ENCODE measurements at places on chromosomes 4 and X.

GRCh38 chr4:102037566-102037965 lies 247.0 kb downstream of the BANK1 start:
- DNase-seq: no peak

GRCh38 chr4:143337600-143338287 lies 1.1 kb downstream of the GAB1 start:
- DNase-seq: no peak

DNA sequence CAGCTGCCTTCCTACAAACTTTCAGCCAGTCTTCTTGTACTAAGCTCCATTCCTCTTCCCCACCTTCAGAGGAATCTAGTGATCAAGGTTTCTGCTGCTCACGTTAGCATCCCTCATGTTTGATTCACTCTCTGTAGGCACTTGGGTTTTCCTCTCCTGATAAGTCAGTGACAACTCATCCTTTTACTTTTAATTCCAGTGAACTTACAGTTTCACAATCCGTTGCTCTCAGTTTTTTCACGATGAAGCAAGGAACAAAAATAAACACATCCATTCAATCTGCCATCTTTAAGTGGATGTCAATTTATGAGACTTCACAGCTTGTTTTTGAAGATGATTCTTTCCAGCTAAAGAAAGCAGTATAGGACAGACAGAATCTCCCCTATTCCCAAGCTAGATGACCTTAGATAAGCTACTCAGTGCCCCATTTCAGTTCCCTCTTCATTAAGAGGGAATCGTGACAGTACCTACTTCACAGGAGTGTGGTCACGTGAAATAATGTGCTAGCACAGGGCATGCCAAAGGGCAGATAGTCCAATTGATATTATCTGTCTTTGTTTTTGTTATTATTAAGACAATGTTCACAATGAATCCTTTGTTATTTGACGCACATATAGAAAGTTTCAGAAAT lies 234.3 kb downstream of the PALLD start:
- DNase-seq: no peak

DNA sequence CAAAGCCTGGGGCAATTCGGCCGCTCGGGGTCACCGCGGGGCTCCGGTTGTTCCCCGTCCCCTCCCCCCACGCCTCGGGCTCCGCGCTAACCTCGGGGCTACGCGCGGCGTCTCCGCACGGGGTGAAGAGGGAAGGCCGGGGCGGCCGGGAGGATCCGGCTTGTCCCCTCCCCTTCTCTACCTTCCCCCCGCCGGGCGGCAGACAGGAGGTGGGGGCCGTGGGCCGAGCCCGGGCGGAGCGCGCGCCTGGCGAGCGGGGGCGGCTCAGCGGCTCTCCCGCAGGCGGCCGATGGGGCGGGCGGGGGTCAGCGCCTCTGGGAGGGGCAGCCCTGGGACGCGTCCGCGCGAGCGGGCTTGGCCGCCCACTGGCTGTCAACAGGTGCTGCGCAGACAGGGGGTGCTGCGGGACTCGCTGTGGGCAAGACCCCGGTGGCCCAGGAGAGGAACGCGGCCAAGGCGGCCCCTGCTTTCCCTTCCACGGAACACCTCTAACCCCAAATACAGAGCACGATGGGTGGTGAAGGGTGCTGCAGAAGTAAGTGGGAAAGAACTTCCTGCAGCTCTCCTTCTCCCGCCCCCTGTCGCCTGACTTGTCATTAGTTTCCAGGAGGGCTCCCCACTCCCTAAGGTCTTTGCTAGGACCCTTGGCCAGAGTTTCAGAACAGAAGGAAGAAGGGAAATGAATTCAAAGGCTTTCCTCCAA lies at the start of gene PDGFC:
PDGFC (minus strand) TSS at position 124 of the 703 bp plus-strand sequence. CDS start 896 bp downstream, outside the sequence.
- DNase-seq: no peak

GRCh38 chr4:78288327-78288726 lies 231.2 kb downstream of the FRAS1 start:
- no peak for DNase-seq

DNA sequence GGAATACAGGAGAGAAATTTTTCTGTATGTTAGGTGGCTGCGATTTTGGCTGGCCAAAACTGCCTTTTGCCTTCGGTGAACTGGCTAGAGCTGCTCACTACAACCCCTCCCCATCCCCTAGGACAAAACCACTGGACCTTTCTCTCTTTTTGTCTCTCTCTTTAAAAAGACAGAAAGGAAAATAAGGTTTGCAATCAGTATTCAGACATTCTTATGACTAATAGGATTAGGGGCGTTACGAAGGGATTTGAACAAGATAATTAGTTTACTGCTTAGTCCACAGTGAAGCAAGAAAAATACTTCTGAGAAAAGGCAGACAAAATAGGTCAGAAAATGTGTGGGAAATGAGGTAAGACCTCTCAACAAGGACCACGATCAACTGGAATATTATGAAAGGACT lies 180.4 kb downstream of the SLIT2 start:
- DNase-seq: no peak

DNA sequence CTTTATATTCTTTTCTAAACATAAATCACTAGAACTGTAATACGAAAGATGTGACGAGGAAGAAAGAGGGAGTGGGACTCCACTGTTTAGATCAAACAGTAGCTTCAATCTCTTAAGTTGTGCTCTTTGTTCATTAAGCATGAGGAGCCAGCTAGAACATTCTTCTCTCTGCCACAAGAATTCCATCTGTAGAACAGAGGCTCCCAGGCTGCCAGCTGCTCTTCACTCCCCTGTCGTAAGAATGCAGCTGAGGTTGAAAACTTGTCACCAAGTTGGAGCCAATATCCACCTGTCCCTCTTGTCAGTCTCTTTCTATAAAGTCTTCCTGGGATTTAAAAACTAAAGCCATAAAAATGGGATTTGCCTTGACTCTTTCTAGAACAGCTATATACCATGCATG lies 65.0 kb upstream of the SEC24B start:
- DNase-seq: no peak

- DNase-seq: peak; percentile 53
Observed at GRCh38 chr4:56505269-56506130, at the start of gene ARL9. TSS of gene ARL9 (plus strand) at chr4:56505791. CDS start at chr4:56505863, 72 bp downstream.

GRCh38 chrX:78957768-78958130 lies 12.6 kb downstream of the P2RY10 start:
- no peak for DNase-seq

DNA sequence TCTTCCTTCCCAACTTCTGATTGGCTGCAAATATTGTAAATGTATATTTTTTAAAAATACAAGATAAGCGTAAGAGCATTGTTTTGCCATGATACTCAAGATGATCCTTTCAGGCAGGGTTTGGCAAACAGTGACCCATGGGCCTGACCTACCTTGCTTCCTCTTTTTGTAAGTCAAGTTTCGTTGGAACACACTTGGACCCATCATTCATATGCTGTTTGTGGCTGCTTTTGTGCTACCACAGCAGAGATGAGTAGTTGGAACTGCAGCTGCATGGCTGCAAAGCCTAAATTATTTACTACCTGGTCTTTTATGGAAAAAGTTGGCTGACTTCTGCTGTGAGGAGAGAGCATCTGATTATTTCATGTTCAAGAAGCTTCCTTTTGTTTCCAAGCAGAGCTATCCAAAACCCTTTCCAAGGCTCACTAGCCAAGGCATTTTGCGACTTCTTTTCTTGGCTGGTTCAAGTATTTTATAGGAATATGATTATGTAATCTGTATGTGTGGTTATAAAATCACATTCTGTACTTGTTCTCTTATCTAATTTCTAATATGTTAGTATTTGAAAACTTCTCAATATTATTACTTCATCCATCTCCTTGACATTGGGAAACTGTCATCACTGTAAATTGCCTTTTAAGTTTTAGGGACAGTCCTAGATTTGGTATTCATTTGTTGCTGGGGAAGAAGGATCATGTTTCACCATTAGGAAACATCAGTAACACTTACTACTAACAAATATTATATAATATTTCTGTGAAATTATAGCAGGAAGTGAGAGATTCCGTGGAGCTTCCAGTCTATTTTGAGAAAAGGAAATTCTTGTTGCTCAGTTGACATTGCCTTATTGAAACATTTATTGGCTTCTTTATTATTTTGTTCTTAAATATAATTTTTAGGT lies 109.2 kb downstream of the ARHGAP10 start:
- no peak for DNase-seq

DNA sequence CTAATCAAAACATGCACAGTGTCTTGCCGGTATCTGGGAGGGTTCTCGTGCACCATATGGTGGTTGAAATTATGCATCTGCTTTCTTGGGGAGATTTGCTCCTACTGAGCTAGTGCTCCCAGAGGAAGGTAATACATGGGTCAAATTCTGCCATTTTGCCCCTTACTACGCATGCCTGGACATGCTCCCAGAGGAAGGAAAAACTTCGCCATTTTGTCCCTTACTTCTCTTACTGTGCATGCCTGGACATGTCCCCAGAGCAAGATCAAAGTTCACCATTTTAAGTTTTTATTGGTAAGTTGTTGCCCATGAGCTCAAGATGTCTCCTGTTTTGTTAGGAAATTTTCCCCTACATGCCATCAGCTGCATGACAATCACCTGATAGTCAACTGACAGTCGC lies 252.1 kb upstream of the KLHL4 start:
- no peak for DNase-seq

GRCh38 chr4:3656416-3657356 lies 109.5 kb upstream of the ADRA2C start:
- no peak for DNase-seq

DNA sequence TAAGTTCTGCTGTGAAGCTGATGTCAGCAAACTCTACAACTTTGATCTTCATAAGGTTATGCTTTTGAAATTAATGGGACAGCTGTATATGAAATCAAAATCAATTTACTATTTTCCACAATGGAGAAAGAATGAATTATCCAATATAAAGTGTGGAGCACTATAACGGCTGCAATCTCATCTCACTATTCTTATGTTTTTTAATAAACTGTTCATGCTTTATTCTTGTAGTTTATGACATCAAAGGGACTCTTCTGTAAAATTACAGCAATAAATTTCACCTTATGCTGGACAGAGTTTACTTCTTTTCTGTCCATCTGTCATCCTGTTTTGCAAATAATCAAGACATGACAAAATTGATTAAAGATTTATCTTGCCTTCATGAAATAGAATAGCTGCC lies 192.5 kb downstream of the TECRL start:
- no peak for DNase-seq

- no peak for DNase-seq
Observed at GRCh38 chr4:133891011-133891410, 310.6 kb downstream of the PABPC4L start.

DNA sequence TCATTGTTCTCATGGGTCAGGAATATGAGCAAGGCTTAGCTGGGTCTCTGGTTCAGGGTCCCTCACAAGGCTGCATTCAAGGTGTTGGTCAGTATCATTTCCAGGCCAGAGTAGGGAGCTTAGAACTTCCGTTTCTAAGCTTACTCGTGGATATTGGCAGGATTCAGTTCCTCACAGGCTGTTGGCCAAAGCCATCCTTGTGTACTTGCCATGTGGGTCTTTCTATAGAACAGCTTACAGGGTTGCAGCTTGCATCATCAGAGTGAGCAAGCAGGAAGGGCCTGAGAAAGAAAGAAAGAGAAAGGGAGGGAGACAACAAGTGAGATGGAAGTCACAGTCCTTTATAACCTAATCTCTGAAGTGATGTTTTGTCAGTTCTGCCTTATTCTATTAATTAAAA lies 5.1 kb upstream of the LIMCH1 start:
- DNase-seq: no peak

DNA sequence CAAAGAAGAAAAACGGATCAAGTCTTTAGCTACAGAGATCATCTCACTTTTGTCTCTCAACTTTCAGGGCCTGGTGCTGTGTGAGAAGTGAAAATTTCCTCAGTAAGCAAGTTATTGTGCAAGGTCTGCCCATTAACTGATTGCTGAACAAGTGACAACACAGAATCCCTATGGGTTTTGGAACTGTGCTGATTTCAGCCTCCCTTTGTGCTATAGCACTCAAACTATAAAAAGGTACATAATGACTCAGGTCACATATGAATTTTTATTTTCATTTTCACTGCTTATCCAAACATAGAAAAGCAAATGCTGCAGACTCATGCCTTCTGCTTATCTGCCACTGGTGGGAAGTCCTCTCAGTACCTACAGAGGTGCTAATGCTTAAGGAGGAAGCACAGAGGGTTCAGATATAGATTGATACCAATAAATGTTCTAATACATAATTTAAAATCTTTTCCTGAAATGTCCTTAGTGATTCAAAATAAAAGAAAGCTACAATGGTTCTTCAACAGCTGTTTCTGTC lies 576.2 kb upstream of the CT83 start:
- DNase-seq: no peak

DNA sequence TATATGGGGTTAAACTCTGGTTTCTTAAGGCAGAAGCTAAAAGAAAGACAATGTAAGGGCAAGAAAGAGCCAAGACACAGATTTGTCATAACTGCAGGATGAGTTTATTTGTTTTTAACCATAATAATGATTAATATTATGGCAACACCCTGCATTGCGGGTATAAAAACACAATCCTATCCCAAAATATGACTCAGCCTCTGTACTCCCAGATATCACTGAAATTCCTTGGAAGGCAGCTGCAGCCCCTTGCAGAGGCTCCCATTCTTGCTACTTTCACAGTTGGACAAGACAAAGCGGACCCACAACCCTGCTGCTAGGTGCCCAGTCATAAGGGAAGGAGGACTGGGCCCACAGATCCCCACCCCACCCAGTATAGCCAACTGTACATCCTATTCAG lies 20.4 kb upstream of the FGF16 start:
- DNase-seq: no peak

DNA sequence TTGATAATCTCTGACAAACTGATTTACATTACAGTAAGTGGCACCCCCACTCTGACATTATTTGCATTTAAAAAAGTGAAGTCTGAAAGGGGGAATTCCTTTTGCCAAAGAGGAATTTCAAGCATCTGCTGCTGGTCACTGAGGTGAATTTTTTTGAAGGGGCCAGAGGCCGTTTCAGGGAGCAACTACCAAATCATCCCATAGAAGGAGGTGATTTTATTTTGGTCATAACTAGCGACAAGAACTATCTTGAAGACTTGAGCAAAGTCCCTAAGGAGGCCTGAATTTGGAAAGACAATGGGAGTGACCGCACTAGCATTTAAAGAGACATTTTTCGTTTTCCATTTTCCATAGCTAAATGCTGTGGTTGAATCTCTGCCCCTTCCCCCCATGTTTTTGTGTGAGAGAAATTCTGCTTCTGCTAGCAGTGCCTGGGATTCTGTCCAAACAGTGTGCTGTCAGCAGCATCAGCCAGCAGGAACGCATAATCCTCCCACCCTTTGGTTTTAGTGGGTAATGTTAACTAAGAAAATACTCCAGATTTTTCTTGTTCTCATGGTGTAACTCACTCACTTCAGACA lies 110.1 kb upstream of the MED14 start:
- DNase-seq: no peak

DNA sequence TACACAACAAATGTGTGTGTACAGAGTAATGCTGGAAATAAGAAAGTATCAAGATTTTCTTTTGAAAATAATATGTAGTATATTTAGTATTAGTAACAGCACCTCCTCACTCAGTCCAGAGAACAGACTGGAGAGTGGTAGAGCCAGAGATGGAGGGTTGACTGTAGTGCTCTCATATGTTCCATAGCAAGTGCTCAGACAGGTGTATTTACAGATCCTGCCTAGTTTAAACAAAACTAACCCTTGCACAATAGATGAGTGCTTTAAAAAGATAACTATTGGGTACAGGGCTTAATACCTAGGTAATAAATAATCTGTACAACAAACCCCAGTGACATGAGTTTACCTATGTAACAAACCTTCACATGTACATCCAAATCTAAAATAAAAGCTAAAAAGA lies 381.0 kb upstream of the EMCN start:
- DNase-seq: no peak

Measured in CD4-positive, alpha-beta T cell treated with Interleukin-6 at 100 ng/mL for 8 hours (primary cell).